GM12864 (cell line): ENCODE measurements at places on chromosomes 12 and 14.

GRCh38 chr12:75977952-75978671 is 53.5 kb downstream of the PHLDA1 start:
- DNase-seq: peak; percentile 78

DNA sequence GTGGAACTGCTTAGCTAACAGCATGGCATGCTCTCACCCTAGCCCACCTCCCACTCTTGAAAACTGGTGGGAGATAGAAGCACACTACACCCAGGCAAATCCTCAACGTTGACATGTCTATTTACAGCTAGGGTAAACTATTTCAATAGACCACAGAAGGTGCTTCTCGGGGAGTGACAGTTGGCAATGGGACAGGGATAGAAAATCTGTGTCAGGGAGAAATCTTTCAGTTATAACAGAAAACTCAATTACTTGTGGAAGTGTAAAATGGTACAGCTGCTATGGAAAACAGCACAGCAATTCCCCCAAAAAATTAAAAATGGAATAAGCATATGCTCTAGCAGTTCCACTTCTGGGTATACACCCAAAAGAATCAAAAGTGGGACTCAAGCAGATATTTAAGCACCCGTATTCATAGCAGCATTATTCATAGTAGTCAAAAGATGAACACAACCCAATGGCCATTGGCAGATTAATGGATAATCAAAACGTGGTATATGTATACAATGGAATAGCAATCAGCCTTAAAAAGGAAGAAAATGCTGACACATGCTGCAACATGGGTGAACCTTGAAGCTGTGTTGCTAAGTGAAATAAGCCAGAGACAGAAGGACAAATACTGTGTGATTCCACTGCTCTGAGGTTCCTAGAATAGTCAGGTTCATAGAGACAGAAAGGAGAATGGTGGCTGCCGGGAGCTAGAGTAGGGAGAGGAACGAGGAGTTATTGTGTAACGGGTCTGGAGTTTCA is 92.5 kb downstream of the STAB2 start:
- DNase-seq: no peak

DNA sequence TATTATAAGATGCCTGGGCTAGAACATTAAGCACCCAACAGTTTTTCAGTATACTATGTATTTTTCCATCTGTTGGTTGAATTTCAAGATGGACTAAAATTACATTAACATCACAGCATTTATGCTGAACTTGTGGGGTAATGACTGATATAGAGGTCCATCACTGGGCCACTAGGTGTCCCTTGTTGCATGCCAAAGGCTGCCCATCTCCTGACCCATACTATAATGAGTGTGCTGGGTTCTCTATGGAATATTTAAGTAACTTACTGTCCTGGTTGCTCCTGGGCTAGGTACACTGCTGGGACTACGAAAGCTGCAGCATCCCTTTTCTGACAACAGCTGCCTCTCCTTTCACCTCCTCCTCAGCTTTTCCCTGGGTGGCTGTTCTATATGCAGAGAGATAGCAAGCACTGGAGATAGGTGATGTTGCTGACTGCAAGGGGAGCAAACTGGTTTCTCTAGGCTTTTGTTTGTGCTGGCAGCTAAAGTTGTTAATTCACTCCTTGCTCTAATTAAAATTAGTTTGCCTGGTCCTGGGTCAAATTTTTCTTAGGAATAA is 138.6 kb upstream of the TRHDE start:
- no peak for DNase-seq

GRCh38 chr14:30569216-30569902 is 10.4 kb downstream of the G2E3 start:
- DNase-seq: no peak

DNA sequence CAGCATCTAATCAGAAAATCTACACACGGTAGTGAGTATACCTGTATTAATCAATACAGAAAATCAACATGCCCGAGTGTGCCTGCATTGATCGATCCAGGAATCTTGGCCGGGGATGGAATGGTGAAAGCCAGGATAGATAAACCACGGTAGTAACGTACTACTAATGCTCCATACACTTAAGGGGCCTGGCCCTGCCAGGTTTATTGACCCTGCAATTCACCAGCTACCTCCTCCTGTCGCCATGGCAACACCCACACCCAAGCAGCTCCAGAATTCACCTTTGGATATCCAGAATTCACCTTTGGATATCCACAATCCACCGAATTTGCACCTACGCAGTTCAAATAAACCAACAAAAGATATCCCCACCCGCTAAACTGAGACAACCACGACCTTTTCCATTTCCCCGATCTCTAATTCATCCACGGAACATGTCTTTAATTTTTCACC is 14.8 kb upstream of the CALM1 start:
- DNase-seq: no peak

DNA sequence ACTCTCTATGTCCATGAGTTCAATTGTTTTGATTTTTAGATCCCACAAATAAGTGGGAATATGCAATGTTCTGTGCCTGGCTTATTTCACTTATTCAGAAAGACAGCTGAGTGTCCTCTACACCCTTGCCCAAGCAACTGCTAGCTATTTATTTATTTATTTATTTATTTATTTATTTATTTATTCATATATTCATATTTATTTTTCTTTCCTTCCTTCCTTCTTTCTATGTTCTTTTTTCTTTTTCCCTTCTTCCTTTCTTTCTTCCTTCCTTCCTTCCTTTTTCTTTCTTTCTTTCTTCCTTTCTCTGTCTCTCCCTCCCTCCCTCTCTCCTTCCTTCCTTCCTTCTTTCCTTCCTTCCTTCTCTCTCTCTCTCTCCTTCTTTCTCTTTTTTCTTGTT is 563.4 kb downstream of the BCL11B start:
- DNase-seq: no peak

DNA sequence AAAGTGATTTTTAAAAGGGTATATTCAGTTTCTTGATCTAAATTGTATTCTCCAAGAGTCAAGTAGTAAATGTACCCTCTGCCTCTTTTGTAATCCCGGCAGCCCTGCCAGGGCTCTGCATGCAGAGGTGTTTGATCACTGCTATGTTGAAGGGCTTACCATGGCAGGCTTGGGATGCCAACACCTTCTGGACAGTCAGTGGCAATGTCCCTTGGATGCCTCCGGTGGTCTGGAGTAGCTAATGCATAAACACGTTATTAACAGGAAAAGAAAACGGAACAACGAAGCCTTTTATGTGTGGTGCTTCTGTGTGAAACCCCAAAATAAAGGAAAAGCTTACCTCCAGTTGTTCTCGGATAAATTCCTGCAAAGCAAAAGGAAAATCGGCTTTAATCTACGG is 19.9 kb downstream of the EIF2B2 start:
- DNase-seq: no peak

- no peak for DNase-seq
Measured at GRCh38 chr12:65670775-65671174, 153.5 kb upstream of the HMGA2 start.

GRCh38 chr12:69007101-69007854 is 74.3 kb upstream of the CPM start:
- no peak for DNase-seq

DNA sequence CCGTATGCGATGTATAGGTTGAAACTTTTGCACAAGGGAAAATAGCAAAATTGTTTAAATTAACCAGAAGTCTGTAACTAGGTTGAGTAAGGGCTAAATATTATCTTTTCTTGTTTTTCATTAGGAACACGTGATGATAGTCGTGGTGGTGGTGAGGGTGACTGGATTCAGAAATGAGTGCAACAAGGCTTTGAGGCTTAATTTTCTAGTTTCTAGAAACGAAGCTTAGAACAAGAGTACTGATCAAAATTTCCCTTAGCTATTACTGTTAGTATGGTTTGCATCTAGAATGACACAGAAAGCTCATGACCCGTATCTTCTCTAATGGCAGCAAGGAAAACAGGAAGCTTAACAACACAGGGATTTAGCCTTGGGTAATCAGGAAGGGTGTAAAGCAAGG is 7.0 kb downstream of the SLIRP start:
- no peak for DNase-seq

DNA sequence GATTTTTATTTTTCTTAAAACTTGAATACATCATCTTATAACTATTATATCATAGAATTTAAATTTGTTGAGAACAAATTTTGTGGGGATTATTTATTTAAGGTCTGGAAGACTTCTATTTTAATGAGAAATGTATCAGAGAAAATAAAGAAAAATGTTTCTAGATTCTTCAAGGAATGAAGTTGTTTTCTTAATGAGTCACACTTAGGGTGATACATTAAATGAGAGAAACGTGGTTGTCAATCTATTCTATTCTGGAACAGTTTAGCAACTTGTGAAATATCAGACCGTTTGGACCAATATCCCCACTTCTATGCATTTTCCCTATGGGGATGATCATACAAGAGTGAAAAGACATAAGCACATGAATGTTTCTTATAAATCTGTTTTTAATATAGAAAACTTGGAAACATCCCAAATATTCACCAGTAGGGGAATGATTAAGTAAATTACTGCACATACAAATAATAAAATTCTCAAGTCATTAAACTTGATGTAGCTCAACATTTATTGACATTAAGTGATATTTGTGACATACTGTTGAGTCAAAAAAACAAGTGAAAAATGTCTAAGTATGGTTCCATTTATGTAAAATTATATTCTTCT is 88.5 kb downstream of the E2F7 start:
- no peak for DNase-seq

GRCh38 chr12:75702477-75703093 is 191.2 kb upstream of the KRR1 start:
- no peak for DNase-seq

- no peak for DNase-seq
Measured at GRCh38 chr12:111226680-111227079, 142.2 kb downstream of the PHETA1 start.

GRCh38 chr14:75811872-75812499 is 150.9 kb downstream of the TTLL5 start:
- no peak for DNase-seq

- DNase-seq: no peak
Measured at GRCh38 chr14:56221382-56222128, 103.3 kb downstream of the PELI2 start.

GRCh38 chr12:54398995-54399793 is 14.7 kb upstream of the ZNF385A start:
- no peak for DNase-seq

- DNase-seq: no peak
Measured at GRCh38 chr12:82682851-82683261, 3.9 kb upstream of the TMTC2 start.

GRCh38 chr14:100981809-100982208 is 78.3 kb upstream of the RTL1 start:
- no peak for DNase-seq

DNA sequence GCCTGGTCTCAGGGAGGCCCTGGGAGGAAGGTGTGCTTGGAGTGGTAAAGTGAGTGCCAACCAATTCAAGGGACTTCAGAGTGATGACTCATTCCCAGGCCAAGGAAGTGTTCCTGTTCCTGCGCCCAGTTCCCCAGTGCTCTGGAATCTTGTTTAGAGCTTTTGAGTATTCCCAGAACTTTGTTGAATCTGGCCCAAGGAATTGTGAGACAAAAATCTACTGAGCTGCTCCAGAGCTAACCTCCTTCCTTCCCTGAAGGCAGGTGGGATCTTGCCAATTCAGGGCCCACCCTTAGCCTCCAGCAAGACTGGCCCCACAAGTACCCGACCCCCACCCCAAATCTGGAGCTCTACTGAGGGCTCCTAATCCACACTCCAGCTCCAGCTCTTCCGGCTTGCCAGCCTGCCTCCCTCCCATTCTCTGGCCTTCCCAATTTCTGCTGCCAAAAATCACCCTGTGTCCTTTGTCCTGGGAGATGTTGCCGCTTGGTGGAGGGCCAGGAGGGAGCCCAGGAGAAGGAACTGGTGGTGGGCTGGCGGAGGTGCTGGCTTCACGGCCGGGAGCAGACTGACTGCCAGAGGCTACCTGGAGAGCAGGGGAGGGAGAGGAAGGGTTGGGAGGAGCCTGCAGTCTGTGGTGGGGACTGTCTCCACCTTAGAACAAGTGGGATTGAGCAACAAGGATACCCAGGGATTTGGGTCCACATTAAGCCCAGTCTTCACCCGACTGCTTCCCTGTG is 2.0 kb upstream of the ATN1 start:
- DNase-seq: no peak

DNA sequence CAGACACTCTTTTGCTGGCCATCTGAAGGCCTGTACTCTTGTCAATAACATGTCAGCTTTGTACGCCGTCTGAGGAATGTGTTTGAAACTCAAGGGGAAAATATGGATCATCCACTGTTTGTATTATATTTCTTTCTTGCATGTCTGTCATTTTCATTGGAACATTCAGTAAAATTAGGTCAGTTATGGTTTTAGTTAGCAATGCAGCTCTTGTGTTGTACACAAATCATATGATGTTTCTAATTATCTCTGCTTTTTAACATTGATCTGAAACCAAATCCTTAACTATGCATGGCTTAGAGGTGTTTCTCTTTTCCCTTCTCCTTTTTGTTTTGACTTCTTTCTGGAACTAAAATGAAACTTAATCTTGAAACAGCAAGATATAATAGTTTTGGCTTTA is 333.6 kb upstream of the PRICKLE1 start:
- DNase-seq: no peak

GRCh38 chr12:78431931-78432330 is 432.6 kb upstream of the SYT1 start:
- DNase-seq: no peak

- DNase-seq: no peak
Measured at GRCh38 chr14:75234173-75235115, 44.2 kb upstream of the FOS start.

DNA sequence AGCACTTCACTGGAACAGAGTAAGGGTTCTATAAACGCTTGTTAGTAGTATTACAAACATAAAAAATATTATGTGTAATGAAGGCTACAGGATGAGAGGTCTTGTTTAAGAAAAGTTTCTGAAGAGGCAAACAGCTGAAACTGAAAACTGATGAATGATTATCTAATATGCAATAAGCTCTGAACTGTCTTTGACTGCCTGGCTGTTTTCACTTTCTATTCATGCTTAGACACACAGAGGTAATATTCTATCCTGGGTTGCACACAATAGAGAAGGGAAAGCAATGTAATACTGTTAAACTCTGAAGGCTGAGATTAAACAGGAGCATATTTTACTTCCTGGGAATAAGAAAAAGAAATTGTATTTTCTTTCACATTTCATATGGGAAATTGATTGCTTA is 251.3 kb downstream of the ALX1 start:
- no peak for DNase-seq

DNA sequence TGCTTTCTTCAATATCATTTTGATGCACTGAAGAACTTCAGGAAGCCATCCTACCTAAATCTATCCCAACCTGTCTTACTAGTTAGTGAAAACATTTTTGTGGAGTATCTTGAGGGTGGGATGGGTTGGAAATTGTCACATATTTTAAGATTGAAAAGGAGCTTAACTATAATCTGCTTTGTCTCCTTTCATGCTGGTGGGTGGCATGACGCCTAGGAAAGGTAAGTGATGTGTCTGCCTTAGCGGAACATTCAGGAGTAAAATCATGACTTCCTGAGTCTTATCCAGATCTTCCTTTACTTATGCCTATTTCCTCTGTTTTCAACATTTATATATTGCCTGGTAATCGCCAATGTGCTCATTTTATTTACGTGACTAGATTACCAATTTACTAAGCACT is 74.1 kb downstream of the FLRT2 start:
- DNase-seq: no peak

DNA sequence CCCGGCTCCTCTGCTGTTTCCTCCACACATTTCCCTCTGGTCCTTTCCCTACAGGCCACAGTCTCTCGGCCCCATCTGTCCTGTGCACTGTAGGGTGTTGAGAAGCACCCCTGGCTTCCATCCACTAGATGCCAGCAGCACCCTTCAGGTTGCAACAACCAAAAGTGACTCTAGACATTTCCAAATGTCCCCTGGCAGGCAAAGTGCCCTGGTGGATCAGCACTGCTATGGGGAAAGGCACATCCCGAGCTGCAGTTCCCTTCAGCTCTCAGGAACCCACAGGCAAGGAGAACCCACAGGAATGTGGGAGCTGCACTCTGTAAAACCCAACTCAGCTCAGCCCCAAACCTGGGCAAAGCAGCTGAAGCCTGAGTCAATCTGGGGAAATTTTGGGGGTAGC is 77.0 kb downstream of the RBM19 start:
- DNase-seq: no peak
